Ureter (tissue), 1 donor: ENCODE measurements at places on chromosomes 1 and 21. TPM values are rescaled to one million over a fixed set of nuclear protein-coding genes. Genes with fewer than 3 reads are reported as not detected.
A peak's percentile ranks its signal among the peaks of the same experiment; 100 is the strongest.

GRCh38 chr1:155761736-155762405 is 73.0 kb downstream of the DAP3 start:
- DNase-seq, result no peak

- DNase-seq, result no peak
Measured at GRCh38 chr1:55064861-55065263, 25.5 kb downstream of the PCSK9 start.

DNA sequence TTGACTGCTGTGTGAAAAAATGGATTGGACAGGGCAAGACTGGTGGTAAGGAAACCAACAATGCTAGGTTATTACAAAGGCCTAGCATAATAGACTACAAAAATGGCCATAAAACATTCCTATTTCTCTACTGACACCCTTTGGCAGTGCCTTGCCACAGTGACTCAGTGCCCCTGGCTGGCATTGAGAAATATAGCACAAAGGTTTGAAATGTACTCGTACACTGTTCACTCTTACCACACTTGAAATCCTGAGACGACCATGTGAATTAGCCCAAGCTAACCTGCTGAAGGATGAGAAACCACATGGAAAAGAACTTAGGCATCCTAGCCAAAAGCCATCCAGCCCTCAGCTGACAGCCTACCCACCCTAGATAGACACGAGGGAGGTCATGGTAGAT is 149.8 kb upstream of the PALMD start:
- DNase-seq, result no peak

DNA sequence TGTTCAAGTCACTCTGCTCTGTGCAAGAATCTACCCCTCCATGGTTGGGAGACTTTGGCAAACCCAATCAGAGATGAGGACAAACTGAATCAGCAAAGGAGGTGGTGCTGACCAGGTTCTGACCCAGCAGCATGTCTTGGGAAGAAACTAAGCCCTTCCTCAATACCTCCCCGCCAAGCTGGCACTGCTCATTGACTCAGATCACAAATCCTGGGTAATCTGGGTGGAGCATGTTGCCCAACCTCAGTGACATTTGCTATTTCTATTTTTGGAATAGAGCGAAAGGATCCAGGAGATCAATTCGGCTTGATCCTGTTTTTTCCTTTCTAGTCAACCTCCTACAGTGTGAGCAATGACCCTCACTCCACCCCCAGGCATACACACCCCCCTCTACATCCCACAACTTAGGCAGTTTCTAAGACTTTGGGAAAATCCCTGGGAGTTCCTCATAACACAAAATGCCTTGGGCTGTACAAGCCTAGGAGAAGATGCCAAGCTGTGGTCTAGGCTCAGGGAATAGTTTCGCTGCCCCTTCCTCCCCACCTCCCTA is 166.8 kb upstream of the KCNJ6 start:
- DNase-seq, result no peak

GRCh38 chr1:222754366-222755139 is 17.6 kb downstream of the FAM177B start:
- peak; percentile 60 for DNase-seq

The NFASC gene
- 52.3 TPM for total RNA-seq

The RPRD2 gene
- 44.7 TPM for total RNA-seq

The BCL2L15 gene
- total RNA-seq, result 8.0 TPM
